Naive B cell (primary cell): ENCODE measurements at places on chromosomes 12 and 14.

DNA sequence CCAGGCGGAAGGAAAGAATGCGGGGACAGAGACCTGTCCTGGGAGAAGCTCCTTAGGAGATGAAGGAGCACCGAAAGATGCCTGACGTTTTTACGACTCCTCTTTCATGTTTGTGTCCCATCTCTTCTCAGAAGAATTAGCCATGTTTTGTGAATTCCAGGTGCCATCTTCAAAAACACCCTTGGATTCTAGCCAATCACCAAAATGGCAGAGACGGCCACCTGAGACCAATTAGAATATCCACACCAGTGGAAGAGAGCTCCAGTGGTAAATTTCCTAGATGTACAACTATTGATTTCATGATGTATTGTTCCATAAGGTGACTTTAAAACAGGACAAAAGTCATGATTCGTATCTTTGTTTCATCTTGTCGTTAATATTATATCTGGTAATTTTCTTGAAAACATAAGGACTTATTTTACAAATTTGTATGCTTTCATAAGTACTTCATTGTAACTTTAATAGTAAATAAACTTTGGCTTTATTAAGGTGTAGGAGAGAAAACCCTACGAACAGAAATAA lies 62.3 kb upstream of the NUDT4 start:
- H3K4me1 ChIP-seq = peaks cover 4% of the 10 kb centered on the region
- H3K27ac ChIP-seq = no peak overlapping the region
- H3K27me3 ChIP-seq = no peaks in the 10 kb centered on the region

DNA sequence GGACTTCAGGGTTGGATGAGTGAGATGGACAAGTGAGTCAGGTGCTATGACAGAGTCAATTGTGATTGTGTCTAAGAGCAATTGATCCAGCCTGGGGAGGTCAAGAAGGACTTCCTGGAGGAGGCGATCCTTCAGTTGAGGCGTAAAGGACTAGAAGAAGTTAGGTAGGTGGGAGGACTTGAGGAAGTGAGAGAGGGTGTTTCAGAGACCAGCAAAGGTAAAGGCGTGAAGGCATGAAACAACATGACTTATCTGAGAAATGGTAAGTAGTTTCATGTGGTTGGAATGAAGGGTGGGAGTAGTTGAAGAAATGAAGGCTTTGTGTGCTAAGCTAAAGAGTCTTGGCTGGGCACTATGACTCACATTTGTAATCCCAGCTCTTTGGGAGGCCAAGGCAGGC lies 48.9 kb upstream of the PPP1CC start:
- no peak overlapping the region for H3K27ac ChIP-seq
- no peak overlapping the region for H3K4me3 ChIP-seq
- DNase-seq = no peak

- H3K4me3 ChIP-seq = no peak overlapping the region
- no peak for DNase-seq
- H3K36me3 ChIP-seq = no peaks in the 10 kb centered on the region
- H3K4me1 ChIP-seq = no peaks in the 10 kb centered on the region
Measured at GRCh38 chr12:132359551-132359950, 30.2 kb upstream of the GALNT9 start.

- no peak overlapping the region for H3K4me3 ChIP-seq
- H3K36me3 ChIP-seq = no peaks in the 10 kb centered on the region
- peaks cover 26% of the 10 kb centered on the region for H3K4me1 ChIP-seq
- H3K27me3 ChIP-seq = peaks cover 29% of the 10 kb centered on the region
- DNase-seq = no peak
Measured at GRCh38 chr14:22423958-22424357, 165.1 kb downstream of the DAD1 start.

DNA sequence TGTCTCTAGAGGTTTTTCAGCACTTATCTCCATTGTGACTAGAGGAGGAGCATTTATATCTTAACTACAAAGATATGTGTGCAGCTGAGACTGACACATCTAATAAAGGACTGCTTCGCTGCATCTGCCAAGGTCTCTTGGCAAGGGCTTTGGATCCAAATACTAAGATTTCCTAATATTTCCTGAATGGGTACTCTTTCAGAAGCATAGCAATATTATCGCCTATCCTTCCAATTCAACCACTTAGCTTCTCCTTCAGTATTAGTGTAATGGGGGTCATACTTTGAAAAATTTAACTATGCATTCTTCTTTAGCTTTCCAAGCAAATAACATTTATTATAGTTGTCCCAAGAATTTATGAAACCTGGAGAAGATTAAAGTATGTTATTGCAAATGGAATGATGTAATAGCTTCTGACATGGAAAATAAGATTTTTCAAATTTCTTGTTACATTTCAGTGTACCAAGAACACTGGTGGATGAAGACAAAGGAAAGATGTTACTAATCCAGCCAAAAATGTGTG lies 243.0 kb upstream of the PDE3A start:
- no peak overlapping the region for H3K27ac ChIP-seq
- no peaks in the 10 kb centered on the region for H3K36me3 ChIP-seq
- no peak overlapping the region for H3K4me3 ChIP-seq
- H3K27me3 ChIP-seq = no peaks in the 10 kb centered on the region
- no peaks in the 10 kb centered on the region for H3K4me1 ChIP-seq
- DNase-seq = no peak

DNA sequence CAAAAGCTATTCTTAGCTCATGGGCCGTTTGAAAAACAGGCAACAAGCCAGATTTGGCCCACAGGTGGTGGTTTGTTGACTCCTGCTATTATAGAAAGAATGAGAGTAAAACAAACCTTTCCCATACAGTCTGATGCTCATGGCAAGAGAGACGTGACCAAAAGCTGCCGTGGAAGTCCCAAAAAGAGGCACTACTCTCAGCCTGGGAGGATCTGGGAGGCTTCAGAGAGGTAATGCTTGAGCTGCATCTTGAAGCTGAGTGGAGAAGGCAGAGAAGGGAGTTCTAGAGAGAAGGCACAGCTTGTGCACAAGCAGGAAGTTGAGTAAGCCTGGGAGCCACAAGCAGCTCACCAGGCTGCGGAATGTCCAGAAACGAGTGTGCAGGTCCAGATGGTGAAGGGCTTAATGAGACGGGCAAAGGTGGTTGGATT lies 9.6 kb downstream of the PLXNC1 start:
- no peaks in the 10 kb centered on the region for H3K27me3 ChIP-seq
- H3K4me1 ChIP-seq = peaks cover 34% of the 10 kb centered on the region
- peaks cover 4% of the 10 kb centered on the region for H3K36me3 ChIP-seq
- H3K4me3 ChIP-seq = peak overlapping the region; percentile 44
- no peak for DNase-seq

GRCh38 chr14:72801836-72802587 lies 91.9 kb downstream of the DPF3 start:
- DNase-seq = no peak
- peaks cover 10% of the 10 kb centered on the region for H3K36me3 ChIP-seq
- H3K27ac ChIP-seq = no peak overlapping the region
- H3K27me3 ChIP-seq = no peaks in the 10 kb centered on the region

DNA sequence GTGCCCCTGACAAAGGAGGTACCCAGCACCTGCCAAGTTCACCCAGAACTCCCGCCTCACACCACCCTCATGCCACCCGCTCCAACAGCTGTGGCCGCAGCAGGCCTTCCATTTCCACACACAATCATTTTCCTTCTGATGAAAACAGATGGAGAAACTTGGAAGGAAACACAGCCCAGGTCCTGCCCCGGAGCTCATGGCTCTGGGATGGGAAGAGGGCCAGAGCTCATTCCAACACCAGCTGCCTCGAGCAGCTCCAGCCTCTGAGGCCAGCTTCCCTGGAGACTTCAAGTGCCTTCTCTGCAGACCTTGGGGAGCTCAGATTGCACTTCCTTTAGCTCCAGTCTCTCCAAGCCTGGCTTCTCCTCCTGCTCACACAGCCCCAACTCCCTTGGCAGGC lies 55.1 kb upstream of the CMKLR1 start:
- H3K4me1 ChIP-seq = no peaks in the 10 kb centered on the region
- no peaks in the 10 kb centered on the region for H3K36me3 ChIP-seq
- peaks cover 11% of the 10 kb centered on the region for H3K27me3 ChIP-seq
- DNase-seq = no peak
- no peak overlapping the region for H3K4me3 ChIP-seq

DNA sequence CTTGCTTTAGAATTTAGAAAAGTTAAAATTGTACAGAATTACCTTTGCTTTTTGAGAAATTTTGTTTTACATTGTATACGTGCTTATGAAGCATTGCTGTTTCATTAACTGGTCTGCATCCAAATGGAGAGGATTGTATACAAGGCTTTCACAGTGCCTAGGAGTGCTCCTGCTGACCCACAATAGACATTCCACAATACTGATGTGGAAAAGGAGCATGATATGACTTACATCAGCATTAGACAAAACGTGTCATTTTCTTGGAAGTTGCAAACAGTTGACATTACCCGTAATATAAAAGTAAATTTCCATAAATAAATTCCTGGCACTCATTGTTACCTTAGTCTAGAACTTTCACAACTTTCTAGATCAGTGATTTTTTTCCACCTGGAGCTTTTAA lies 1.9 kb downstream of the PRKD1 start:
- H3K27me3 ChIP-seq = peaks cover 32% of the 10 kb centered on the region
- H3K36me3 ChIP-seq = no peaks in the 10 kb centered on the region
- H3K4me3 ChIP-seq = no peak overlapping the region
- no peak overlapping the region for H3K27ac ChIP-seq

GRCh38 chr14:102317564-102318248 lies 1.8 kb upstream of the ZNF839 start:
- no peaks in the 10 kb centered on the region for H3K27me3 ChIP-seq
- peak overlapping the region; percentile 96 for H3K4me3 ChIP-seq
- no peaks in the 10 kb centered on the region for H3K36me3 ChIP-seq
- no peak for DNase-seq
- peak overlapping the region; percentile 99 for H3K27ac ChIP-seq
- peaks cover 73% of the 10 kb centered on the region for H3K4me1 ChIP-seq

DNA sequence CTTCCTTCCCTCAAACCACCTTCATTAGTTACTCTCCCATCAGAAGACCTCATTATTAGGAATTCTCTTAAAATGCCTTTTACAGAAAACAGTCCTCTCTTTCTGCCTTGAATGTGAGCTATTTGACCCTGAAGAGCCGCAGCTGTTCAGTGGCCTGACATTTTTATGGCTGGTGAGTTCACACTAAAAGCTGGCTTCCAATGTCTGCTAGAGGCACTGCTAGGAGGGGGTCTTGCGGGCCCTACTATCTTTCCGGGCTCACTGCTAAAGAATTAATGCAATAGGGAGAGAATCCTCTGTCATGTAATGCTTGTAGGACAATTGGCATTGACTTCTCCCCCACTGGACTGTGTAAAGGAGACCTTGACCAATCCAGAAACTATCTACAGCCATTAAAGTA lies 87.7 kb downstream of the GPR135 start:
- no peak for DNase-seq
- H3K27me3 ChIP-seq = no peaks in the 10 kb centered on the region
- H3K36me3 ChIP-seq = no peaks in the 10 kb centered on the region
- H3K4me1 ChIP-seq = no peaks in the 10 kb centered on the region
- no peak overlapping the region for H3K4me3 ChIP-seq

GRCh38 chr12:100324498-100324897 lies 32.4 kb upstream of the SLC17A8 start:
- H3K4me3 ChIP-seq = no peak overlapping the region
- DNase-seq = no peak
- no peak overlapping the region for H3K27ac ChIP-seq
- H3K4me1 ChIP-seq = no peaks in the 10 kb centered on the region

GRCh38 chr14:68753690-68754089 lies 39.2 kb downstream of the ZFP36L1 start:
- H3K27me3 ChIP-seq = no peaks in the 10 kb centered on the region
- no peaks in the 10 kb centered on the region for H3K36me3 ChIP-seq
- no peak for DNase-seq

GRCh38 chr14:54788701-54789100 lies 113.9 kb downstream of the GCH1 start:
- H3K4me1 ChIP-seq = no peaks in the 10 kb centered on the region
- no peak overlapping the region for H3K27ac ChIP-seq
- H3K36me3 ChIP-seq = peaks cover 16% of the 10 kb centered on the region
- H3K27me3 ChIP-seq = no peaks in the 10 kb centered on the region
- no peak overlapping the region for H3K4me3 ChIP-seq

DNA sequence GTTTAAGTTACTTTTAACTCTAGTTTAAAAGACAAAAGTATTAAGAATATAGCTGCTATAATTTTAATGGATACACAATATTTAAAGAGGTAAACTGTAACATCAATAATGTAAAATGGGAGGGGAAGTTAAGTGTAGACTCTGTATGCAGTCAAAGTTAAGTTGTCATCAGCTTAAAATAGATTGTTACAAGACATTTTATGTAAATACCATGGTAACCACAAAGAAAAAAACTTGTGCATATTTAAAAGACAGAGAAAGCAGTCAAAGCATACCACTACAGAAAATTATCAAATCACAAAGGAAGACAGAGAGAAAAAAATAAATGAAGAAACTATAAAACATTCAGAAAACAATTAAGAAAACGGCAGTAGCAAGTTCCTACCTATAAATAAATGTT lies 73.3 kb downstream of the CEP128 start:
- H3K27ac ChIP-seq = no peak overlapping the region
- H3K36me3 ChIP-seq = peaks cover 25% of the 10 kb centered on the region
- H3K4me3 ChIP-seq = no peak overlapping the region
- no peak for DNase-seq

- peak overlapping the region; percentile 100 for H3K27ac ChIP-seq
- H3K4me3 ChIP-seq = peak overlapping the region; percentile 96
- DNase-seq = no peak
- peaks cover 4% of the 10 kb centered on the region for H3K36me3 ChIP-seq
Measured at GRCh38 chr12:12725956-12726554, 8.9 kb downstream of the CDKN1B start.

DNA sequence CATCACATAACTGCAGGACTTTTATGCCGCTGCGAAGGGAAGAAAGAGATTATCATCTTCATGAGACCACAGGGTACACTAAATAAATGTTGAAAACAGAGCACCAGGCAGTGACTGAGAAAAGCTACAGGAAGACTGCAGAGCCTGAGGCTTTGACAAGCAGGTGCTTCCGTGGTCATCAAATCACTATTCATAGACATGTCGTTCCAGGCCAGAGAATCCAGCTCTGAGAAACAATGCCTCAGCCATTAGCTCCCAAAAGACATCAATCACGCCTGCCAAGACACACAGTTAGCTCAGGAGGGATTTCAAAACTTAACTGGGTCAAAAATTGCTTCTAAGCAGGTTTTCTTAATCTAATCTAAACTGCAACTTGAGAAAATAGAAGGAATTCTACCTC lies 47.2 kb upstream of the GARIN6 start:
- no peaks in the 10 kb centered on the region for H3K4me1 ChIP-seq
- no peak for DNase-seq
- H3K27me3 ChIP-seq = no peaks in the 10 kb centered on the region
- H3K4me3 ChIP-seq = no peak overlapping the region
- H3K36me3 ChIP-seq = no peaks in the 10 kb centered on the region
- H3K27ac ChIP-seq = no peak overlapping the region

GRCh38 chr12:46950094-46950493 lies 124.3 kb upstream of the SLC38A4 start:
- H3K4me1 ChIP-seq = no peaks in the 10 kb centered on the region
- DNase-seq = no peak
- H3K27ac ChIP-seq = no peak overlapping the region
- H3K4me3 ChIP-seq = no peak overlapping the region
- no peaks in the 10 kb centered on the region for H3K36me3 ChIP-seq

GRCh38 chr14:101395779-101396178 lies 165.5 kb upstream of the DIO3 start:
- no peak overlapping the region for H3K27ac ChIP-seq
- DNase-seq = no peak
- H3K36me3 ChIP-seq = no peaks in the 10 kb centered on the region
- H3K4me1 ChIP-seq = peaks cover 6% of the 10 kb centered on the region
- H3K4me3 ChIP-seq = no peak overlapping the region

- H3K27ac ChIP-seq = no peak overlapping the region
- DNase-seq = no peak
- no peaks in the 10 kb centered on the region for H3K27me3 ChIP-seq
- peaks cover 9% of the 10 kb centered on the region for H3K36me3 ChIP-seq
- no peak overlapping the region for H3K4me3 ChIP-seq
- H3K4me1 ChIP-seq = no peaks in the 10 kb centered on the region
Measured at GRCh38 chr12:90085494-90086274, 377.0 kb upstream of the ATP2B1 start.
